ENCODE measurements at places on chromosomes 5 and 9.

- peak; percentile 95 for DNase-seq
Measured at GRCh38 chr5:53087621-53088121, 21.9 kb downstream of the MOCS2 start.

DNA sequence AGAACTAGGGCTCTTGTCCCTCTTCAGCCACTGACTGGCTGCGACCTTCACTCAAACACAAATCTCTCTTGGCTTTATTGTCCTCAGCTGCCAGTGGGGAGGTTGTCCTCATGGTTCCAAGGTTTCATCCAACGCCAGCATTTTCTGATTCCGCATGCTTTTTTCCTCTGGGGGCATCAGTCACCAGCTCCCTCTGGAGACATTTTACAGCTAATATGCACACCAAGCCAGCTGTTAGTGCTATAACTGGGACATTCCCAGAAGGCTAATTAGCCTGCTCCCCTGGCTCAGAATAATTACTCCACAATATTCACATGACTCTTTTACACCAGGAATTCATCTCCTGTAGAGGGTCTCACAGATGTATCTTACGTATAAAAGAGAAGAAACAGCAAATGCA, 193.6 kb upstream of the ANKRD55 start:
- no peak for DNase-seq

DNA sequence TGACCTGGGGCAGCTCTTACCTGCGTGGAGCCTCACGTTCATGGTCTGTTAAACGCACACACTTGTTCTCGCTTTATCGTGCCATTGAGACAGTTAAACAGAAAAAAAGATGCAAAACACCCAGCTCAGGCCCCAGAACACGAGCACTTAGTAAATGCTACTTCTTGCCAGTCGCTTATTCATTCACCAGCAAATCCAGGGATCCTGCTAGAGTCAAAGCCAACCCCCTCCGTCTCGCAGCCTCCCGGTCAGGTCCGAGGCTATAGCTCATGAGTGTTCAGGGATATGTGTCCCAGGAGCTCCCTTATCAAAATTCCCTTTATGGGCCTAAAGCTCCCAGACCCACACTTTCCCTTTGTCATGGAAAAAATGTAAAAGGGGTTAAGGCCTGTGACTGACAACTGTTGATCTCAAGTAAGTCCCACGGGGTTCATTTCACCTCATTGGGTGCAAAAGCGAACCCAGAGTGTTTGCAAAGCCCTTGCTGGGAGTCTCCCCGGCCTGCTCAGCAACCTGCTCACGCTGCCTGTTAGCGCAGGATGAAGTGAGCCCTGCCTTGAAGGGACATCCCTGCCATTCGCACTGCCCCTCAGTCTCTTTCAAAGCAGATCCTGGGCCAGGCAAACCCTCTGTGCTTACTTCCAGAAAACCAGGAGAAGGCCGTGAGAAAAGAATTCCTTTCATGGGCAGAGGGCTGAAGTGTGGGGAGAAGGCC, 40.7 kb downstream of the HRH2 start:
- DNase-seq: no peak

DNA sequence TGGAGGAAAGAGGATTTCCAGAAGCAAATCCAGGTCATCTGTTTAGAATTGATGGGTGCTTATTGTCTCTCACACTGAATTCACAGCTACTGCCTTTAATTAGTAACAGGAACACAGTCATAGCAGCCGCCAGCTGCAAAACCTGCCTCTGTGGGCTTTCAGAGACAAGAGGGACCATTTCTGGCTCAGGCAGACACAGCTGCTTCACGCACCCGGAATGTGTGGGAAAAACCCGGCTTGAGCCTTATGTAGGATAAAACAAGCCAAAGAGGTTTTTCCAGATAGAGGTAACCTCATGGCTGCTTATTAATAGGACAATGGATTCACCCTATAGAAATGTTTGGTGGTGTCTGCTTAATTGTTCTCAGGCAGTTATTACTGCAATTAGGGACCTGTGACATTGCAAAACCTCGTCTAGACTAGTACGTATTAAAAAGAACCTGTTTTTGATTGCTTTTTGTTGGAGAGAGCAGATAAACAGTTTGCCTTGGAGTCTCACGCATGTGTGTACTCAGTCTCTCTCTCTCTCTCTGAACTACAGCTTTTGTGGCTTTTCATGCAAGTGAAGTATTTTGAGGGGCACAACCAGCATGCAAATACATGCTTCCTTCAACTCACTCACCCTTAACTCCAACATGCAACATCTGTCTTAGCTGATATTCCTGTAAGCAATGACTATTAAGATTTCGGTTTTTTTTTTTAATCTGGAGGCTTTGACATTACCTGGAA, 302.7 kb downstream of the PLK2 start:
- no peak for DNase-seq

- DNase-seq: no peak
Measured at GRCh38 chr5:88391991-88392390, 123.3 kb upstream of the TMEM161B start.

DNA sequence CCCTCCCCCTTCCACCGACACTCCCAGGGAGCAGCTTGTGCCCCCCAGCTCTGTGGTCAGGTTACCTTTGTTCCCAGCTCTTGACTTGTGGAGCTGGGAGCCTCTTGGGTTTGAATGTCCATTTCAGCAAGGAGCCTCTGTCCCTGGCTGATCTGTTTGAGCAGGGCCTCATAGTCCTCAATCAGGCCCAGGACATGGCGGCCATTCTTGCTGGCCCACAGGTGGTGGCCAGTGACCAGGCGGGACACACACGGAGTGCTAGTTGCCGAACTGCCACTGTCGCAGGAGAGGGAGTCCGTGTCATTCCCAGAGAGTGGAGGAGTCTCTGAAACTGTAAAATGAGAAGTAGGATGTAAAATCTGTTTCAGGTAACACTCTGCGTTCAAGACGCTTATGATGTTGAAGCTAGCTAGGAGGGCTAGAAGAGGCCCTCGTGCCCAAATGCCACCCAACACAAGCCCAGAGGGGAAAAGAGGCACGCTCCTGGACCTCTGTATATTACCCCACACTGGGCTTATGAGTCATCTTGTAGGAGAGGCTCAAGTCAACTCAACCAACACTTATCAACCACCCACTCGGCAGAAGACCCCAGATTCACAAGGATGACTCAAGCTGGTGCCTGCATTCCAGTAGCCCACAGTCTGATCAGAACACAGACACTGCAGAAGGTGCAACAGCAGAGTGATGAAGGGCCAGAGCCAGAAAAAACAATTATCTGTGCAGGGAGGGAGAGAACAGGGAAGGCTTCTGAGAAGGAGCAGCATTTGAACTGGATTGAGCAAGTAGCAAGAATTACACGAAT, 177.0 kb downstream of the CDK5RAP2 start:
- DNase-seq: peak; percentile 52

GRCh38 chr9:134787601-134788531, 92.7 kb upstream of the FCN2 start:
- no peak for DNase-seq

DNA sequence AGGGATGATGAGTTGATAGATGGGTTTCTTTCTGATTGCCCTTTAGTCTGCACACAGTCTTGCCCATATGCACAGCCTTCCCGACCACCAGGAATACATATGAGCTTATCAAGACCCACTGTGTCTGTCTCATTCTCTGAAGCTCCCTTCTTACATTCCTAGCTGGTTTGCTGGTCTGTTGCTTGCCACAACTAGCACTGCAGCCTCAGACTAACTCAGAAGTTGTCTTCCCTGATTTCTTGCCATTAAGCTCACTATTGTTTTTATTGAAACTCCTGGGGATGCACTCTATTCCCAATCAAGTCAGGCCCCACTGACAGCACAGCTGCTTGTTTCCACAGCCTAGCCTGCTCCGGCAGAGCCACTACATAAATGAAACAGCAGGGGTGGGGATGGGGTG, 97.5 kb downstream of the SAXO1 start:
- no peak for DNase-seq

DNA sequence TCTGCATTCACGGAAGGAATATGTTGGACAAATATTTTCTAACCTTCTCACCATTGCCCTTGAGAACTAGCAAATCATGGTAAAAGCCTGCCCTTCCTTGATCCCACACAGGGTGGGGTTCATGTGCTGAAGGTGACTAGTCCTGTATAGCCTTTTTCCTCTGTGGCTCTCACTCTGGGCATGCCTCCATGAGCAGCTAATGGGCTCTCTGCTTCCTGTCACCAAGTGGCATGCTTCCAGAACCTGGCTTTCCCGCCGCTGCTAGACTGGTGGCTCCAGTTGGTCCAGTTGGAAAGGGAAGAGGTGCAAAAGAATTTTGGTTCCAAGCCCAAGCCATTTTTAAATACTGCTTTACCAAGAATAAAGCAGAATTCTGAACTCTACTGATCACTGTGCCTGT, 35.5 kb downstream of the FBXO10 start:
- no peak for DNase-seq

DNA sequence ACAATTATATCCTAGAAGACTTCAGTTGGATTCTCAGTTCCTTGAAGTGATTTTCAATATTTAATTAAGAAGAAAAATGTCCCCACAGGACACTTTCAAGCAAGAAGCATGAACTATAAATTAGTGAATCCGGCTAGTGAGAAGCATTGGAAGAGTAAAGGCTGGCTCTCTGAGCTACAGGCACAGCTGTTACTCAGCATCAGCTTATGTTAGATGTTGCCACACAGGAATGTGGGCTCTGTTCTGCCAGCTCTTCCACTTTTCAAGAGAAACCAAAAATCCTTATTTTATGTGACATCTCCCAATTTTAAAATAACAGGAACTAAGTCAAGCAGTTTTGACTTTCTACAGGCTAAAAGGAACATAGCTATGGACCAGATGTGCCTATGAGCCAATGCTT, 14.9 kb downstream of the ZNF474 start:
- no peak for DNase-seq

GRCh38 chr5:94746731-94747124, 128.3 kb downstream of the SLF1 start:
- DNase-seq: no peak

GRCh38 chr5:137743031-137743640, 7.2 kb upstream of the KLHL3 start:
- peak; percentile 88 for DNase-seq

- DNase-seq: no peak
Measured at GRCh38 chr9:122080986-122081385, 12.1 kb downstream of the TTLL11 start.

DNA sequence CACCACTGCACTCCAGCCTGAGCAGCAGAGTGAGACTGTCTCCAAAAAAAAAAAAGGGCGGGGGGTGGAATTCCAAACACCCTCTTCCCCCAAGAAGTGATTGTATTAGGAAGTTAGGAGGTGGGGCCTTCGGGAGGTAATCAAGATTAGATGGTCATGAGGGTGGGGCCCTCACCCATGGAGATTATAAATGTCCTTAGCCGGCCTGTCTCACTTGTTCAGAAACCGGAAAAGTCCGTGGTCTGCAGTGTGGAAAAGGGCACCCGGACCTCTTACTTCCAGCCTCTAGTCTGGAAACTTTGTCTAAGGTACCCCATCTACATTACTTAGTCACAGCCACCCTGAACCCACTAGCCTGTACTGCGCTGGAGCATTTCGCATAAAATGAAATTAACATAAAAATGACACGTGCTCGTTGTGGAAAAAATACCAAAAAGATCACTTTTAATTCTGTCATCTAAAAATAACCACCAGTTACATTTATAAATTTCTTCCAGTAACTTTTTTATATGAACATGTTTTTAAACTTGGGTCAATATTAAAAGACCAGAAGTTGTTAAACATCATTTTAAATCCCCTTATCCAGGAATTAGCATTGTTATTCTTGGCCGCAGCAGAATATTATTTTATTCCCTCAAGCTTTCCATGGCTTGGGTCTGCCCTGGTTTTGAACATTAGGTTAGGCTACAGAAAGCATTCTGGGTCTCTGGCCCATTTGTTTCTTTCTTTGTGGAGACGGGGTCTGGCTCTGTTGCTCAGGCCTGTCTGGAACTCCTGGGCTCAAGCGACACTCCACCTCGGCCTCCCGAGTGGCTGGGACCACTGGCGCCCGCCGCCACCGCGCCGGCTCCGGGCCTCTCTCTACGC, 1.2 kb upstream of the CKS2 start:
- DNase-seq: peak; percentile 25

DNA sequence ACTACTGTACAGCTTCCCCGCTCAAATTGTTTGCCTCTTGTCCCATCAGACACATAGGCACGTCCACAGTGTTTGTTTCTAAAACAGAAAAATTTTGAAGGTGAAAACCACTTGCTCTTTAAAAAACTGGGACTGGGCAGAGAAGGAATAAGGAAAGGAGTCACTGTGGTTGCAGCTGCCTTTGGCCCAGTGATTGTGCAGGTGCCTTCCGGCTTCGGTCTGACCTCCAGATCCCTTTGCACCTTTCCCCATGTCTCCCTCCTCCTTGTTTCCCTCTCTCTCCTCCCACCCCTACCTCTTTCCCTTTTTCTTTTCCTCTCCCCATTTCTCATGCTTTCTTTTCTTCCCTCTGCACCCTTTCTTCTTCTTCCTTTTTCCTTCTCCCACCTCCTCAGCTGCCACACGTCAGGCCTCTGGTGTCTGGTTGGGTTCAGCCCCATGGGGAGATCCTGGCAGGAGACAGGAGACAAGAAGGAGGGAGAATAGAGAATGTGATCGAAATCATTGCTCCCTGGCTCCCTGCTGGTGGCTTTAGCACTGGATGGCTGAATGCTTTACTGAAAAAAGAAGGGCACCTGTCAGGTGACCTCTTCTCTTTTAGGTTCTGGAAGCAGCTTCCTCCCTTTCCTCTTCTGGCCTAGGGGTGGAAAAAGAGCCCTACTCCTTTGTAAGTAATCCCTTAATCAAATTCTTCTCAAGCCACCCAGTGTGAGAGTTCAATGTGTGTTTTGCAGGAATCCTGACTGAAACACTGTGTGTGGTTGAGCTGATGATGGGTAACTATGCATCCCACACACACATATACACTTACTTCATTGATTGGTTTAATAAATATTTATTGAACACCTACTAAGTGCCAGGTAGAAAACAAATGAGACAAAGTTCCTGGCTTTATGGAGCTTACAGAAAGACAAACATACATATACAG, 267.3 kb downstream of the MAST4 start:
- no peak for DNase-seq

DNA sequence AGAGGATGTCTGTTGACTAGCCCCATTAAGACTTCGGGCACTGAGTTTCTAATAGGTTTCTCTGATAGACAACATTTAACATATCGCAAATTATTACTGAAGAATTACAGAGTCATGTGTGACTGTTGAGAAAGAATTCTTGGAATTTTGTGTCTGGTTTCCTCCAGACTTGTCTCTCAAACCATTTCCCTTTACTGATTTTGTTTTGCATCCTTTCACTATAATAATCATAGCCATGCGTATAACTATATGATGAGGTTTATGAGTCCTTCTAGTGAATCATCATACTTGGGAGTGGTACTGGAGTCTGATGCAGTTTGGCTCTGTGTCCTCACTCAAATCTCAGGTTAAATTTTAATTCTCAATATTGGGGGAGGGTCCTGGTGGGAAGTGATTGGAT, 27.0 kb downstream of the ZNF169 start:
- no peak for DNase-seq
